ENCODE measurements at places on chromosomes 7 and 10.
A peak's percentile ranks its signal among the peaks of the same experiment; 100 is the strongest.

GRCh38 chr7:66330961-66331360, 125.8 kb downstream of the TPST1 start:
- no peak for DNase-seq

GRCh38 chr10:108003061-108003460, 838.6 kb upstream of the SORCS1 start:
- DNase-seq, result no peak

DNA sequence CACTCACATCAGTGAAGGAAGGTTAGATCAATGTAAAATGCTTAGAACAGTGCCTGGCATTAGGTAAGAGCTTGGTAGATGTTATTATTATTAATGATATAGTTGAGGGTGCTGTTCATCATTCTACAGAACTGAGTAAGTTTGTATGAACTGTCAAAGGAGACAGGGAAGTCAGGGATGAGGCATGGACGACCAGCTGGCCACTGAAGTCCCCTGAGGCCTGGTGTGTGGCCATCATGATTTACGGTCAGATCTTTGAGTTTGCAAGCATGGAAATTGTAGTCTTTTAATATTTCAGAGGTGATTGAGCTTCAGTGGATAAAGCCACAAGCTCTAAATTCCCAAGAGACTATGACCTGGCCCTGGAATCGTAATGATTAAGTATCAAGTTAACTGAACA, 6.9 kb downstream of the ARMC3 start:
- DNase-seq, result no peak

DNA sequence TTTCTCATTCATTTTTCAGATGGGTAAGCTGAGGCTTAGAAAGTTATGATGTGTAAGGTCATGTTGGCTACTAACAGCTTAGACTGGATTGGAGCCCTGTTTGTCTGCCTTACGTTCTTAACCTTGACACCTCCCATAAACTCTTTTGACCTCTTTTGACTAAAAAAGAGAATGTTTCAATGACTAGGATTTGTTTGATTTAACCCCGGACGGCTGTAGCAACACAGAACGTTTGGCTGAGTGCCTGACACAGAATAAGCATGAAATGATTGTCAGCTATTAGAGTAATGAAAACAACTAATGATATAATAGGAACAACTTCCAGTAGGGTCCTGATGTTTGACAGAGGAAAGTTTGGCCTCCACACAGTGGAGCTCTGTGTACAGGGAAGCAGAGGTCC, 83.3 kb upstream of the PDZD8 start:
- DNase-seq, result no peak

GRCh38 chr7:128858380-128859231, 4.0 kb upstream of the ATP6V1F start:
- DNase-seq, result no peak

DNA sequence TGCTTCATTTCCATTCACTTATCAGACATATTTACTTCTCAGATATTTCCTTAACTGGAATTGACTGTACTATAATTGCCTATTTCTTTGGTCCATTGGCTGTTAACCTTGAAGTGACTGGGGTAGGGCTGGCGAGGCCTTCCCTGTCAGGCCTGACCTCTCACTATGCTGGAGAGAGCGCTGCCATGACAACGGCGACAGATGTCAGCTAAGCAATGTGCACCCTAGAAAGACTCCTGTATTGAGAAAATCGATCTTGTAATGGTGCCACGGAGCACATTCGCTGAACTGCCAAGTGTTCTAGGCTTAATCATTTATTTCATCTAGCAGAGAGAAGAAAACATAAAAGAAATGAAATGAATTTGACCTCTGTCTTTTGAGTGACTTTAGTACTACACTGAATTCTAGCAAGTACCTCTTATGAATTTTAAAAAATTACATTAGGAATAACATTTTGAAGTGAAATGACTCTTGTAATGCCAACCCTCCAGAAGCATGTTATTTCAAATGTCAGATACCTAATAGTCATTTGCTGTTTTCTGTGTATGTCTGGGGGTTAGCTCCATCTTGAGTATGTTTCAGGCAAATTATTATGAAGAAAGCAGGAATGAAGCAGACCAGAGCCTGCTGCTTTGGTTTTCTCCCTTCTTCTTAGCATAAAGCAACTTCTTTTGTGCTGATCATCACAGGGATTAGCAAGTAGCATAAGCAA, 148.0 kb downstream of the SNX10 start:
- no peak for DNase-seq

DNA sequence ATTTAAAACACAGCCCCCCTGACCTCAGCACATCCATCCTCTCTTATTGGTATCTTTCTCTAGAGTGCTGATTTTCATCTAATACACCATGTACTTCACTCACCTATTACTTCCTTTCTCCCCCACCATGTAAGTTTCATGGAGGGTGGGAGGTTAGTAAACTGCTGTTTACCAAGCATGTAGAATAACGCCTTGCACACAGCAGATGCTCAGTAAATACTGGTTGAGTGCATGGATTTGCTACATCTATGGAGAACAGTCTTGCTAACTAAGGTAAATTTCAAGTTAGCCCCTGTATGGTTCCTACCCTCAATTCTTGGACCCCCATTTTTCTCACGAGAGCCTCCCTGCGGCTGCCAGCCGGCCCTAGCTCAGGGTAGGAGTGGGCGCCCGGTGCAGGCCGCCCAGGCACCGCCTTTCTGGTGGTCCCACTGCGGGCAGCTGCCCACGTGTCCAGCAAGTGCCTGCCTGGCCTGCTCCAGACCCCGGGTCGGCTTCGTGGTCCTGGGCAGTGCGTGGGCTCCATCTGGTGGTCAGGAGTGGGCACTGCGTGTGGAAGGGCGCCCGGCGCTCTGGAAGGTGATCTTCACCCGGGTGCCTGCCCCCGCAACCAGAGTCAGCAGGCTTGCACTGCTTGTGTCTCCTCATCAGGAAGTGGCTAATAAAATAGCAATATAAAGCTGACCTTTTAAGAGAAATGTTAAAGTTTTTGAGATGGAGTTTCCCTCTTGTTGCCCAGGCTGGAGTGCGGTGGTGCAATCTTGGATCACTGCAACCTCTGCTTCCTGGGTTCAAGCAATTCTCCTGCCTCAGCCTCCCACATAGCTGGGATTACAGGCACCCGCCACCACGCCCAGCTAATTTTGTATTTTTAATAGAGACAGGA, 63.4 kb upstream of the DNAJB6 start:
- DNase-seq, result peak; percentile 47

- DNase-seq, result no peak
Measured at GRCh38 chr7:24668927-24669635, 88.2 kb downstream of the GSDME start.

DNA sequence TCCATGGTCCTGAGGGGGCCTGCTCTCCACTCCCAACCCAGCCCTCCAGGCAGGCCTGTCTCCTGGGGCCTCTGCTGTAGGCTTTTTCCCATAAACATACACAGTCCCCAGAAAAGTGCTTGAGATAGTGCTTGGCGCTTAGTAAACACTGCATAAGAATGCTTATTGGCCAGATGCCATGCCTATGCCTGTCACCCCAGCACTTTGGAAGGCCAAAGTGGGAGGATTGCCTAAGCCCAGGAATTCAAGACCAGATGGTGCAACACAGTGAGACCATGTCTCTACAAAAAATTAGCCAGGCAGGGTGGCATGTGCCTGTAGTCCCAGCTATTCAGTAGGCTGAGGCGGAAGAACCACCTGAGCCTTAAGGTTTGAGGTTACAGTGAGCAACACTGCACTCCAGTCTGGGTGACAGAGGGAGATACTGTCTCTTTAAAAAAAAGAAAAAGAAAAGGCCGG, 24.6 kb upstream of the ASL start:
- DNase-seq, result no peak

- no peak for DNase-seq
Measured at GRCh38 chr7:74606909-74607510, 50.5 kb upstream of the GTF2I start.

GRCh38 chr7:112290065-112290464, 83.6 kb downstream of the ZNF277 start:
- DNase-seq, result no peak

DNA sequence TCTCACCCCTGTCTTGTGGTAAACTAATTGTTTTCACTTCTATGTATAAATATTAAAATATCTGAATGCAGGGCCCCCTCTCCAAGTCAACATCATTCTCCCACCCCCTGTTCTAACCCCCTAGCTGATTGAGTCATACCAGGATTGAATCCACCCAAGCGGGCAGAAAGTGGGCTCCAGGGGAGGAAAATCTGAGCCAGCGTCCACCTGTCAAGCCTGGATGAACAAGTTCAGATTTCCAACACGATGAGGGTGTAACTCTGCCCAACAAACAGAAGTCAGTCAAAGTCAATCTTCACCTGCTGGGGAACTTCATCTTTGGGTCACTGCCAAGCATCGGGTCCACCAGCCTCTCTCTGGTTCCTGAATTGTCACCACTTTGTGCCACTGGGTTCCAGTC, 162.9 kb upstream of the CELF2 start:
- no peak for DNase-seq

DNA sequence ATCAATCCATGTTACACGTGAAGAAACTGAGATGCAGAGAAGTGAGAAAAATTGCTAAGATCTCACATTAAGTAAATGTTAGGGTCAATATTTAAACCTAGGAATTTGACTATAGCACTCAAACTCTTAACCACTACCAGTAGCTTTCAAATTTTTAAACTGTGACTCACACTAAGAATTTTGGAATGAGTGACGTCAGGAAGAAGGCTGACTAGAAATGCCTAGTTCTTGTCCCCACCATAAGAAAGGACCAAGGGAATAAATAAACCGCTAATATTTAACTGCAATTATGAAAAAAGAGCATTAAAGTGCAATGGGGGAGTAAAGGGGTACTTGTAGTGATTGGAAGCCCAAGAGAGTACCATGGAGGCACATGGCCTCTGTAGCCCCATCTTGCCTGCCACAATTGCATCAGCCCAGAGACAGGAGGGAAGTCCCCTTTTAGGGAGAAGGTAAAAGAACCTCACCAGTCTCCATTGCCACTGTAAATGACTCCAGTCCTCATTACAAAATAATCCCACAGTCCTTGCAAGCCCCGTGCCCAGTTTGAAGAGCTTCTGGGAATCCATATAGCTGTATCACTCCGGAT, 3.5 kb upstream of the AKR1B1 start:
- DNase-seq, result no peak

- DNase-seq, result no peak
Measured at GRCh38 chr10:95480901-95481491, 80.2 kb downstream of the SORBS1 start.

GRCh38 chr7:55306331-55306730, 58.8 kb upstream of the LANCL2 start:
- DNase-seq, result no peak

DNA sequence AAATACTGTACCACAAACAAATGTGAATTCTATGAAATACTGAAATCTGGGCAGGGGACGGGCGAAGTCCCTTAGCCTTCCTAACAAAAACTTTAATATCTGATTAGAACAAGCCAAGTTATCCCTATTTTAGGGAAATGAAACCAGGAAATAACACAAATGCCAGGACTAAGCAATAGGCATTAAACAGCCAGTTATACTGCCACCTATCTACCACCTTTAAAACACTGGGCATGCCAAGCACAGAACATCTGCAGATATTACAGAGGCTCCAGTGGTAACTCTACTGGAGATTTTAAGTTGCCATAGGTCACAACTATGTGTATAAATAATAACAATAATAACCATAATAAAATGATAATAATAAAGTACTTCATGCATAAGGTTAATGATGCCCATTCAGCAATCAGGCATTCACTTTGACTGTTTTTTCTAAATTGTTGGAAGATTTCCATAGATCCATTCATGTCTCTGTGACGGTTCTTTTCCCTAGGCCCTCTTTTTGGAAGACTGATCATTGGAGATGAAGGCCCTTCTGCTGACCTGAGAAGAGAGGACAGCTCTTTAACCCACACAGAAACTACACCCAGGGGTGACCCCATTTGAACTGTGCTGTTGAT, 195.7 kb downstream of the CACNA2D1 start:
- DNase-seq, result no peak

DNA sequence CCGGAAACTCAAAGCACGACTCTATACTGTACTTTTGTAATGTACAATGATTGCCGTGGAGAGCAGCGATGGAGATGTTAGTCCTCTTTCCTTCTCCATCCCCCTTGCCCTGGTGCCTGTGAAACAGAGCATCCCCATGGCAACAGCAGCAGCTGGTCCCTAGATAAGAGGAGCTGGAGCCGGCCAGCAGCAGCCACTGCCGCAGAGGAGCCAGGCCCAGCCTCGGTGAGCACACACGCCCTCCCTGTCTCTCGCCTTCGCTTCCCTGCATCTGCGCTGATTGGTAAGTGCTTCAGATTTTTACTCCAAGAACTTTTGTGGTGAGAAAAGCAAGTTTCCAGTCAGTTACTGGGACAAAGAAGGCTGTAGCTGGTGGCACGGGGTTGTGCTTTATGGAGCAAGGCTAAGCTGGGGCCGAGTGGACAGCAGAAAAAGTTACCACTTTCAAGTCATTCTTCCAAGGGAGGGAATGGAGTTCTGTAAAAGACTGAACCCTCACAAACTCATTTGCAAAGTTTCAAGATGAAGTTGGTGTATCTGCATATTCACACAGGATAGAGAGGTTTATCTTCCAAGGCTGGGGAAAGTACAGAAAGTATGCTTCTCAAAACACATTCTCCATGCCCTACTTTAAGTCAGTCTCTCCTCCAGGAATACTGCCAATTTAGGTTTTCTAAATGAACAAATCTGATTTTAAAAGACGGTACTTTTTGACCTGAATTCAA, at the start of gene PPP1R17:
PPP1R17 (plus strand) TSS at position 192 of the 725 bp plus-strand sequence. CDS start 5,227 bp downstream, outside the sequence.
- DNase-seq, result no peak

- DNase-seq, result peak; percentile 81
Measured at GRCh38 chr7:77331938-77332695, 84.0 kb downstream of the GSAP start.

DNA sequence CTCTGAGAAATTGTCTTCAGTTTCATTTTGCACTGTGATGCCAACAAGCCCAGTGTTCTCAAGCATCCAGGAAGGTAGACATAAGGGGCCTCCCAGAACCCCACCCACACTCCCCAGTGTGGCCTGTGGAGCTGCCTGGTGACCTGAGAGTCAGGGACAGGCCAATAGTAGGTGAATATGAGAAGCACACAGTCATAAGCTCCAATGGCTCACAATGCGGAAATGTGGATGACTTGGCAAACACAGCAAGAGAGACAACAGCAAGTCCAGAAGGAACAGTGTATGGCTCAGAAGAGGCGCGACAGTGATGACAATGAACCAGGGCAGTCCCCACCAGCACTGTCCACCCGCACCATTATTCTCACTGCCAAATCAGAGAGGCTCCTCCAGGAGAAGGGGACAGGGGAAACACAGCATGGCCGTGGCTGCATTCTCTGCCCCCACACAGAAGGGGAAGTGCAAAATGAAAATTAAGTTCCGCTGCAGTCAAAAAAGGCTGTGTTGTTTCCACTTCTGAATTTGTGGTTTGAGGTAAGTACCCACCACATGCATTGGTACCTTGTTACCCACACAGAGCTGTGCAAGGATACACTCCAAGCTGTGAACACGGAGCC, 419.8 kb downstream of the GRID1 start:
- DNase-seq, result no peak

GRCh38 chr7:129553899-129554461, 51.6 kb downstream of the SMKR1 start:
- DNase-seq, result no peak

GRCh38 chr10:3782451-3783315, 2.3 kb downstream of the KLF6 start:
- DNase-seq, result peak; percentile 93
